Mucosa of gallbladder (tissue), 1 donor: ENCODE measurements at places on chromosomes 6 and 20. TPM values are rescaled to one million over a fixed set of nuclear protein-coding genes. Genes with fewer than 3 reads are reported as not detected.

DNA sequence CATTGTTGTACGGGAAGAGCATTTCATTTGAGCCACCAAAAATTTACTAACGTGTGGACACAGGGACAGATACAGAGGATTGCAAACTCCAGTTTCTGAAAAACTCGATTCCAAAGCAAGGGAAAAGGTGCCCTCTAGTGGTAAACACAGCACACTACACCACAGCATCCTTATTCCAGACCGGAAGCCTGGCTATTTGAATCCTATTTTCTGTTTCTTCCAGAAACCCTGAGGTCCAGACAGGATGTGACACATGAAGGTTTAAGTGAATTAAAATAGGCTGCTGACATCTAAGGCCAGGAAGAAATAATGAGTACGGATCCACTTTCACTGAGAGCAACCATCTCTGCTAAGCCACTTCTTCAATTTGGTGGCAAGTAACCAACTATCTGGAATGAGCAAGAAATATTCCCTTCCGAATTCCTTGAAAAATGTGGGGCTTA, 31.8 kb upstream of the GMPR start:
- peak; percentile 66 for DNase-seq

DNA sequence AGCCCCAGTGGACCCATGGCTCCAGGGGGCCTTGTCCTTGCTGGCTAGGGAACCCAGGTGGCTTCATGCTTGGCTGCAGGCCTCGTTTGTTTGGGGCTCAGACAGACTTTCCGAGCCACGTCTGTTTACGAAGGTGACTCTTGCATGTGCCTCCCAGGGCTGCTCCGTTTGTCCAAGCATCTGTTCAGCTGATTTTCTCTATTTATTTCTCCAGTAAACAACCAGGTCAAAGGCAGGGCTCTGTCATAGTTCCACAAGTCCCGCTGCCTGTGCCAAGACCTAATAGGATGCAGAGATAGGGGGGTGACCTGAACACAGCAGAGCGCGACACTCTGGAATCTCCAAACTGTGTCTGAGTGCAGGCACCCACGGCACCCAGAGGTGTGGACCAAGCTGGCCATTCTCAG, 12.8 kb upstream of the SPO11 start:
- DNase-seq: no peak

GRCh38 chr20:46073024-46073423, 16.7 kb downstream of the NCOA5 start:
- no peak for DNase-seq

GRCh38 chr6:125797120-125797885, 6.5 kb downstream of the NCOA7 start:
- no peak for DNase-seq

- DNase-seq: peak; percentile 60
Observed at GRCh38 chr6:107670792-107671199, 153.3 kb downstream of the SCML4 start.

- DNase-seq: no peak
Observed at GRCh38 chr20:53599378-53599777, 5.7 kb upstream of the ZNF217 start.

DNA sequence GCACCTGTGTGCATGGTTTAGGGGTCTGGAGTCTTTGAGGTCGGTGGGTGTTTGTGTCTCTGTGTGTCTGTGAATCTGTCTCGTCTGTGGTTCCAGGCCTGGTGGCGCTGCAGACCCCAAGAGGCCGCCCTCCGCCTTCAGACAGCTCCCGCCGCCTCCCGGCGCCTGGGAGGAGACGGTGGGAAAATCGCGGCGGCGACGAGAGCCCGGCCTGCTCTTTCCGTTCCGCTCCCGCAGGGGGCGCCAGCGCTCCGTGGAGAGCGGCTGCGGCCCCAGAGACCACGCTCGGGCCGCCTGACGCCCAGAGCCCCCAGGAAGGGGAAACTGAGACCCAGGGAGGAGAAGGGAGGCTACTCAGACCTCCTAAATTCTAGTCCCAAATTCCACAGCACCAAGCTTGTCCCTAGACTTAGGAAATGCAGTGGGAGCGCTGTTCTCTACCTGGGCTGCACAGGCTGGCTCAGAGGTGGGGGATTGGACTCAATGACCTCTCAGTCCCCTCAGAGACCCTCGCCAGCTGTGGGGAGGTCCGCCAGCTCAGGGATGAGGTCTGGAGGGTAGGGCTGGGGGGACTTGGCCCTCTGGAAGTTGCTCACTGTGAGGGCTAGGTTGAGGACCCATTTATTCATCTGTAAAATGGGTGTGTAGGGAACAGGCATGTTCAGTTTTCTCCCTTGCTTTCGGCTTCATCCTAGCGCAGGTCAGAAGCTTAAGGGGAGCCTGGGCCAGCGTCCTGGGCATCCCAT, 36.9 kb upstream of the BLCAP start:
- peak; percentile 25 for DNase-seq

GRCh38 chr6:132504757-132505156, 8.2 kb downstream of the STX7 start:
- DNase-seq: peak; percentile 40

- no peak for DNase-seq
Observed at GRCh38 chr20:63492982-63493381, 5.9 kb downstream of the EEF1A2 start.

GRCh38 chr6:17959302-17959701, 28.1 kb downstream of the KIF13A start:
- DNase-seq: no peak

- no peak for DNase-seq
Observed at GRCh38 chr6:37717836-37718251, 20.2 kb upstream of the MDGA1 start.

GRCh38 chr6:124319410-124319809, 515.7 kb downstream of the NKAIN2 start:
- DNase-seq: no peak

DNA sequence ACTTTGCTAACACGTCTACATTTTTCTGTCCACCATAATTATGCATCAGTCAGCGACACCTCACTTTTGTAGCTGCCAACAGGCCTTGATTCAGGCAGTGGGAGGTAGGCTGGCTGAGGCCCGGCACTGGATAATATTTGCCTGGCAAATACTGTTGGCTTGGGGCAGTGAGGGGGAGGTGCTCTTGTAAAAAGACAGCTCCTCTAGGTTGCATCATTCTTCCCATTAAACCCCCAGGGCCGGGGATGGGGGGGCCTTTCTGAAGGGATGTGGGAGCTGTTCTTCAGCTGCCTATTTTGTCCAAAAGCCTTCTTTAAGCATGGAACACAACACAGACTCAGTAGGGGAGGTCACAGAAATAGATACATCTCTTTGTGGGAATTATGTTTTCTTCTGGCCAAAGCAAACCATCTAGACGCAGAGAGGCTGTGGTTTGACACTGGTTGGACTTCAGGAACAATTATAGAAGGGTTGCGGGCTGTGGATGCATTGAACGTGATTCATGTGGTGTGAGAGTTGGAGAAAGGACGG, 338.3 kb upstream of the NT5E start:
- DNase-seq: no peak

- DNase-seq: no peak
Observed at GRCh38 chr6:53282741-53283140, 66.0 kb downstream of the ELOVL5 start.

GRCh38 chr6:44567406-44567805, 179.9 kb downstream of the CDC5L start:
- DNase-seq: no peak

GRCh38 chr20:43917380-43917779, 2.7 kb downstream of the TOX2 start:
- no peak for DNase-seq

DNA sequence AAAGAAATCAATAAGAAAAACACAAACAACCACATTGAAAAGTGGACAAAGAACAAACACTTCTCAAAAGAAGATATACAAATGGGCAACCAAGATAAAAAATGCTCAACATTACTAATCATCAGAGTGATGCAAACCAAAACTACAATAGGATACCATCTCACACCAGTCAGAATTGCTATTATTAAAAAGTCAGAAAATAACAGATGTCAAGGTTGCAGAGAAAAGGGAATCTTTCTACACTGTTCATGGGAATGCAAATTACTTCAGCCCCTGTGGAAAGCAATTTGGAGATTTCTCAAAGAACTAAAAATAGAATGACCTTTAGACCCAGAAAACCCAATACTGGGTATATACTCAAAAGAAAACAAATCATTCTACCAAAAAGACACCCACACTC, 29.8 kb downstream of the KIF6 start:
- no peak for DNase-seq

DNA sequence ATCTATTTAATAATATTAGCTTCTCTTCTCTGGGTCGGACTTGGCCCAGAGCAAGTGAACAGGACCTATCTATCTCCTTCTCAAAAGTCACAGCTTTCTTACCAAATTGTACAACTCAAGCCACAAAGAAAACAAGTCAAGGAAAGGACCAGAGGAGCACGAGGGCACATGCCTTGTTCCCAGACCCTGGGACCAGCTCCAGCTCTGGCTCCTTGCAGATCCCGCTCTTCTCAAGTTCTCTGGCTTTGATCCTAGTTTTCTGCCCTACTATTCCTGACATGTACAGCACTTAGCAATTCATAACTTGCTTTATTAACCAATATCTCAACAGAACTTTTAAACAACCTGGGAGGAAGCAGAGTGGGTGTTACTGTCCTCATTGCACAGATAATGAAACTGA, 185.9 kb downstream of the ESR1 start:
- no peak for DNase-seq

GRCh38 chr20:11248011-11248409, 574.2 kb upstream of the JAG1 start:
- DNase-seq: no peak

GRCh38 chr6:135299256-135299655, 118.1 kb downstream of the MYB start:
- DNase-seq: no peak

DNA sequence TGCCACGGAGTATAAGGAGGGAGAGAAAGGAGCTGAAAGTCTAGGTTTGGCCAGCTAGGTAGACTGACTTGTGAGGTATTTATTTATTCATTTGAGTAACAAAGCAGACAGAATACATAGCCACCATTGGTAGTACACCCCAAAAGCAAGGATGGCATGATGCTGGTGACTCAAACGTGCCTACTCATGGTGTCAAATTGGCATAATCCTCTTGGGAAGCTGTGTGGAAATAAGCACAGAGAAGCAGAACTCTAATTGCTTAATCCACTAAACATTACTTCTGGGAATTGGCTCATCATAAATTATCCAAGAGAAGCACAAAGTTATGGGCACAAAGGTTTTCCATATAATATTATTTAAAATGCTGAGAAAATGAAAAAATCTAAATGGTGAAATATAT, 2.5 kb downstream of the DEFB132 start:
- DNase-seq: no peak

DNA sequence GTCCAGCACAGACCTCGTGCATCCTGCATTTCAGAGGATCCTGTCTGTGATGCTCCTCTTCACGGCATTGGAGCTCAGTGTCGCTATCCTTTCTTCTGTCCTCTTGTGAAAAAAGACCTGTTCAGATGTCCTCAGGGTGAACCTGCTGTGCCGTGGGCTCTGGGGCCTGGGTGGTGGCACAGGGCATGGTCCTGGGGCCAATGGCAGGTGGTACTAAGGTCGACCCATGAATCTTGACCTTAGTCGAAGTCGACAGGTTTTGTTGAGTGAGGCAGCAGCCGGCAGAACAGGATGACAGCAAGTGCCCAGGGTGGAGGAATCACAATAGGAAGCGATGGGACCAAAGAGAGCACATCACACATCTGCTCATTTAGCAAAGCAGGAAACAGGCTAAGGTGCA, 22.0 kb upstream of the MAS1L start:
- DNase-seq: peak; percentile 0

GRCh38 chr20:38581013-38581412, at the start of gene ADIG:
TSS of gene ADIG (plus strand) at chr20:38581197. CDS start at chr20:38581251, 54 bp downstream.
- DNase-seq: peak; percentile 16

GRCh38 chr6:124928851-124929250, 33.4 kb upstream of the RNF217 start:
- DNase-seq: no peak

DNA sequence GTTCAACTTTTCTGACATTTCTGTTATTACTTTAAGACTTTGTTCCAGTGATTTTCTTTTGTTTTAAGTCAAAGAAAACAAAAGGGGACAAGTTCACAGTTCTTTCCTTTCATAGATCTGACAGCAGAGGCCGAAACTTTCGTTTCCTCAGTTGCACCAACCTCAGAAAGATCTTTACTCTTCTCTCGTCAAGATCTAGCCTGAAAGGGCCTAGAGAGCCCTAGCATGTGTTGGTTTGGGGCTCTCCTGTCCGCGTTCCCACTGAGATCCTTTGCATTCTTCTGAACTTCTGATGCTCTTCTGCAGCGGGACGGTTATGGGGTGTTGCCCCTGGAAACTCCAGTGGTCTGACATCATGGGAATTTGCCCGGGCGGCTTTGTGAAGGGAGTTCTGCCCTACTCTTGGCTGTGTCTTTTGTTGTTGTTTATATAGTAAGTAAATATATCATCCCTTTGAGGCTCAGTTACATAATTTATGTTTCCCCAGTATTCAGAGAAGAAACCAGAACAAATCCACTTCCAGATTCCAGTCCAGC, 129.1 kb downstream of the SASH1 start:
- no peak for DNase-seq

- DNase-seq: no peak
Observed at GRCh38 chr6:5510331-5511133, 249.2 kb downstream of the FARS2 start.

The CRIP3 gene
- total RNA-seq: 7.3 TPM

The C20orf202 gene
- 0.66 TPM for total RNA-seq

The PTGIS gene
- 101 TPM for total RNA-seq

The POFUT1 gene
- total RNA-seq: 35.4 TPM

The ADGB gene
- not detected for total RNA-seq

The OR2H1 gene
- total RNA-seq: not detected

The GSTA1 gene
- 382 TPM for total RNA-seq

The TAGAP gene
- total RNA-seq: 8.1 TPM

The RFX6 gene
- total RNA-seq: not detected

The SMOC2 gene
- total RNA-seq: 213 TPM

The PLCB1 gene
- 19.0 TPM for total RNA-seq

The RCAN2 gene
- 61.7 TPM for total RNA-seq

The ZFP57 gene
- 0.12 TPM for total RNA-seq

The PTK6 gene
- 11.0 TPM for total RNA-seq

The BPHL gene
- total RNA-seq: 20.9 TPM

The MLN gene
- total RNA-seq: not detected

The OR2J3 gene
- 0.06 TPM for total RNA-seq

The COL9A1 gene
- total RNA-seq: 0.09 TPM

The RIPPLY2 gene
- total RNA-seq: not detected

The TSBP1 gene
- total RNA-seq: not detected
